ENCODE measurements at places on chromosomes 2 and 18.

- DNase-seq: peak; percentile 9
These were observed 44.0 kb downstream of the PTRHD1 start for GRCh38 chr2:24749069-24749691.

DNA sequence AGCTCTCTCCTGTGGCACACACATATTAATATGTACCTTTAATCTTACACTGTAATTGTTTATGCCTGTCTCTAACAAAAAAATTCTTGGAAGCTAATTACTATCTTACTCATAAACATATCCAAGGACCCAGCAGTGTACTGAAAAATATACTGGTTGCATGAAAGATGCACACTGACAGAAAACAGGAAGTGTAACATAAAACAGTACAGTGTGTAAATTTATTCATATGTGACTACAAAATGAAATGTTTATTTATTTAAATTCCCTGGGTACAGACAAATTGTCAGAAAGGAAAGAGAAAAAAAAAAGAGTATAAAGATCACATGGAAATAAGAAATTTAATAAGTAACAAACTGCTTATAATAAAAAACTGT, 28.5 kb downstream of the TMEM131 start:
- DNase-seq: no peak

DNA sequence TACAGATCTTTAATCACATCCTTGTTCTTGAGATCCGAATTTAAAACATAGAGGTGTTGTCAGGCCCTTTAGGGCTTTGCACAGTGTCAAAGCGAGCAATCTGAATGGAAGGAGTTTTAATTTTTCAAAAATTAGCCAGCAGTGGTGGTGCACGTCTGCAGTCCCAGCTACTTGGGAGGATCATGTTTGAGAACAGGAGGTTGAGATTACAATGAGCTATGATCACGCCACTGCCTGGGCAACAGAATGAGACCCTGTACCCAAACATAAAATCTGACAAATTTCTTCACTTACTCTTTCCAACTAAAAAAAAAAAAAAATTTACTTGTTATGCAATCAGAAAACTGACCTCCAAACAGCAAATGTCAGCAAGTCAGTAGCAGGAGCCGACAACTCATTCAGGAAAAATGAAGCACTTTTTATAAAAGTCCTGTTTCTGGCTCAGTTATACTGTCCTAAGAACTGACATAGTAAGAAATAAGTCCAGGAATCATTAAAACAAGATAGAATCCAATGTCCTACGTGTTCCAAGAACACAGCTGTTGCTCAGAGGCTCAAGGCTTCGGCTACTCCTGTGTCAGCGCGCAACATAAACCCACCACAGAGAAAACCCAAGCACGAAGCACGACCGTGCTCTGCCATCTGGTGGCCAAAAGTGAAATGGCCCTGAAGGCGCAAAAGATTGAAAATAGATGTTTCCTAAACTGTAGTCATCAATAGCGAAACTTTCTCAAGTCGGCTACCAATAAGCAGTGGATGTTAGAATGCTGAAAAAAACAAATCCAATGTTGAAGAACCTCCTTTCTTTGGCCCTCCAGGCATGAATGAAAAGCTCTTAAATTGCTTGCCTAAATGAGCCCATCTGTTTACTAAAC, 138.1 kb downstream of the INO80D start:
- DNase-seq: no peak

DNA sequence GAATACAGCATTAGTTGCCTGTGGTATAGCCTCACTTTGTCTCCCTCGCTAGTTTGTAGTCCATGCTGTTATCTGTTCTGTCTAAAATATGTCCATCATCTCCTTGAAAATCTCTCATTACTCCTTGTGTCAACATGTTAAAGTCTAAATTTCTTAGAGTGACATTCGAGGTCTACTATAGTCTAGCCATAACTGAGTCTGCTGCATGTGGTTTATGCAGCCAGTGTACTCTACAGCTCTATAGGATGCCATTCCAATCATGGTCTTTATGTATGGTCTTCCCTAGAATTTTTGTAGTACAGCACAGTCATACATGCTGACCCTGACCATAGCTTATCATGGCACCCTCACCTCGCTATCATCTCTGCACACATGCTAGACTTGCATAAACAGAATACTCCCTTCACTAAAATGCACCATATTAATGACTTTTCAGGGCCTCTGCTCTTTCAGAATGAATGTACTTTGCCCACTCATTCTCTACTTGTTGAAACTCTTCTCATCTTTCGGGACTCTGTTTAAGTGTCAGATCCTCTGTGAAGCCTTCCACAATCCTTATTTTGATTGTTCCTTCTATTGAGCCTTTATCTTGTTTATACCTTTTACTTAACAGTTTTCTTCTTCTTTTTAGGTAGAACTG, 12.8 kb downstream of the TANK start:
- DNase-seq: no peak

GRCh38 chr18:32333781-32334180, 136.9 kb downstream of the GAREM1 start:
- DNase-seq: no peak

DNA sequence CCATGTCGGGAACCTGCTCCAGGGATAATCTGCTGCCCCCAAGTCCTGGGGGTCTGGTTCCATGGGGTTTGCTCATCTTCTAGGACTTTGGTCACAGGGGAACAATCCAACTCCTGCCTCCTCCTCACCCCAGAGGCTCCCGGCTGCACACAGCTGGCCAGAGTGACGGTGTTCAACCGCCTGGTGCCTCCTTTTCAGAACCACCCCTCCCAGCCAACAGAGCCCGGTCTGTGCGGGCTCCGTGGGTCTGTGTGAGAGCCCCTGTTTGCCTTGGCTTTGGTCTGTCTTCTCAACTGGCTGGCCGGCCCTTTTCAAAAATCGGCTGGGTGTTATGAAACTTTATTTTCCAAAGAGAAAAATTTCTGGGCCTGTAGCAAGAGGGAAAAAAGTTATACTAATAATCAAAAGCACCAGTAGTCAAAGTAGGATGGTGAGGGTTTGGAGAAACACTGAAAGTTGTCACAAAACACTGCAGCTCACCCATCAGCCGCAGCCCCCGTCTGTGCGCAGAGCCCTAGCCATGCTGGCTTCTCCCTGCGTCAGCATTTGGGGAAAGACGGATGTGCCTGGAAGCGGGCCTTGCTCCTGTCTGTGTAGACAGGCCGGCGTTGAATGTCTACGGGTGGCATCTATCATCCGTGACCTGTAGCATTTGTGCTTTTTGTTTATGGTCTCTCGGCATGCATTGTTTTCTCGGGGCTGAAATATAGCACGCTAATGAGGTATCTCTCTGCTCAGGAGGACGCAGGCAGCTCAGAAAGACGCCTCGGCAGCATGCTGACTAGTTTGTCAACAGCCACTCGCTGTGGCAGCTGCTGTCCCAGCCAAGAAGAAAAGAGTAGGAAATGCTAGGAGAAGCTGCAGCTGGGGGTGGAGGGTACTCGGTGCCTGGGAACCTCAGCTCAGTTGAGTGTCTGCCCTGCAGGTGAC, 138.6 kb downstream of the GLI2 start:
- DNase-seq: no peak

- DNase-seq: no peak
These were observed 722.5 kb downstream of the SOCS6 start for GRCh38 chr18:71011389-71011788.

GRCh38 chr2:174328114-174328960, 6.4 kb upstream of the SP9 start:
- no peak for DNase-seq

- no peak for DNase-seq
These were observed 304.8 kb upstream of the FSIP2 start for GRCh38 chr2:185433824-185434223.

GRCh38 chr2:240320204-240320993, 115.1 kb upstream of the GPC1 start:
- DNase-seq: peak; percentile 12

GRCh38 chr2:26300234-26300925, 45.6 kb upstream of the SELENOI start:
- no peak for DNase-seq

DNA sequence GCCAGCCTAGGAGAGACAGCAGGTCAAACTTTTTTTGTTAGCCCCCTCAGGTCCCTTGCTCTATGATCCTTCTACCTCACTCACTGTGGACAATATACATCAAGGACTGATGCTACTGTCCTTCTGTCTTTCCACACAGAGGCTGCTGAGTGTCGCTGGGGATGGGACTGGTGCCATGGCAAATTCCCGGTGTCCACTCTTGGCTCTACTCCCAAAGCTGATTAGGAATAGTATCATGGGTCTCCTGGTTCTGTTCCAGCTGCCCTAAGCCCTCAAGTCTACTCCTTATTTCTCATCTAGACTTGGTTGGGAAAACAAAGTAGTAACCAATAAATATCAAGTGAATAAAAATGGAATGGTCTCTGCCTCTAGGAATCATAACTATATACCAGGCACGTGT, 441.3 kb downstream of the TGIF1 start:
- no peak for DNase-seq

- no peak for DNase-seq
These were observed 42.5 kb downstream of the HRH4 start for GRCh38 chr18:24502667-24503523.

GRCh38 chr2:105592288-105592687, 152.4 kb upstream of the NCK2 start:
- DNase-seq: no peak

GRCh38 chr2:120322329-120322728, 23.6 kb upstream of the INHBB start:
- DNase-seq: no peak

DNA sequence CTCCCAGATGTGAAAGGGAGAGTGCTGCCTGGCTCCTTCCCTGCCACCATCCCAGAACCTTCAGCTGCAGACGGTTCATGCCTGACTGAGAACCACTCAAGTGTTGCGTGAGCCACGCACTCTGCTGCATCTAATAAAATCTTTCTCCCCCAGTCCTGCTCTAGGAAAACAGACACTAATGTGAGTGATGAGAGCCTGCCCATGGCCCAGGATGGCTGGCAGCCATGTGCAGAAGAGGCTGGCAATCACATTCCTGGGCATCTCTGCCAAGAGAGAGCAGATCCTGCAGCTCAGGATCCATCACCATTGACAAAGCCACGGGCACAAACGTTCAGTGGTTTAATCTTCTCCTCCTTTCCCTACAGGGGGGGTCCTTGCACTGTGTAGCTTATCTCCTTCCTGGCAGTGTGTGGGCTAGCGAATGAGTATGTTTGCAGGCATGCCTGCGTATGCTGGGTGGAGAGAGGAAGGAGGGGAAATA, 477.5 kb downstream of the SLC4A3 start:
- DNase-seq: no peak

DNA sequence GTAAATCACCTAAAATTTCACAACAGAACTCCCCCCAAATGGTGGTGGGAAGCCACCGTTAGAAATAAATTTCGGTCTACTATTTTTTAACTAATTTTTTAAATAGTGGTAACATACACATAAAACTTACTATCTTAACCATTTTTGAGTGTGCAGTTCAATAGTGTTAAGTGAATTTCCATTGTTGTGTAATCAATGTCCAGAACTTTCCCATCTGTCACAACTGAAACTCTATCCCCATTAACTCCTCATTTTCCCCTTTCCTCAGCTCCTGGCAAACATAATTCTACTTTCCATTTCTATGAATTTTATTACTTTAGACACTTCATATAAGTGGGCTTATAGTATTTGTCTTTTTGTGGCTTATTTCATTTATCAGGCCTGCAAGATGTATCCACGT, 34.1 kb upstream of the HNMT start:
- DNase-seq: no peak

- peak; percentile 48 for DNase-seq
These were observed 17.5 kb upstream of the TMEM163 start for GRCh38 chr2:134736167-134736880.

GRCh38 chr18:28116461-28116860, 60.5 kb downstream of the CDH2 start:
- no peak for DNase-seq

DNA sequence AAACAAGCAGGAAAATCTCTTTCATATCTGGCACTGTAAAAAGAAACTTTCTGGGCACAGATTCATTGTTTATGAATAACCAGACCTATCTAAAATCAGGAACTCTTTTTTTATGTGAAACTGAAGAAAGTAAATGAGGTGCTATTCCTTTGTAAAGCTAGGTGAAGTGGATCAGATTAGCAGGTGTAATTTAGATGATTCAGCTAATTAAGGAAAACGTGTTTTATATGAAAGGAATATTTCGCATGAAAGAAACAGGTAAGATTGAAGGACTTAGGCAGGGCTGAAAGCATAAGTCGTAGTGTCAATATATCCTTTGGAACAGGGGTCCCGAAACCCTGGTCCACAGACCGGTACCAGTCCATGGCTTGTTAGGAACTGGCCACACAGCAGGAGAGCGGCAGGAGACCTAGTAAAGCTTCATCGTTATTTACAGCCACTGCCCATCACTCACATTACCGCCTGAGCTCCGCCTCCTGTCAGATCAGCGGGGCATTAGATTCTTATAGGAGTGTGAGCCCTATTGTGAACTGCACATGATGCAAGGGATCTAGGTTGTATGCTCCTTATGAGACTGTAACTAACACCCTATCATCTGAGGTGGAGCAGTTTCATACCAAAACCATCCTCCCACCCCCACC, 20.3 kb upstream of the XIRP2 start:
- DNase-seq: no peak

DNA sequence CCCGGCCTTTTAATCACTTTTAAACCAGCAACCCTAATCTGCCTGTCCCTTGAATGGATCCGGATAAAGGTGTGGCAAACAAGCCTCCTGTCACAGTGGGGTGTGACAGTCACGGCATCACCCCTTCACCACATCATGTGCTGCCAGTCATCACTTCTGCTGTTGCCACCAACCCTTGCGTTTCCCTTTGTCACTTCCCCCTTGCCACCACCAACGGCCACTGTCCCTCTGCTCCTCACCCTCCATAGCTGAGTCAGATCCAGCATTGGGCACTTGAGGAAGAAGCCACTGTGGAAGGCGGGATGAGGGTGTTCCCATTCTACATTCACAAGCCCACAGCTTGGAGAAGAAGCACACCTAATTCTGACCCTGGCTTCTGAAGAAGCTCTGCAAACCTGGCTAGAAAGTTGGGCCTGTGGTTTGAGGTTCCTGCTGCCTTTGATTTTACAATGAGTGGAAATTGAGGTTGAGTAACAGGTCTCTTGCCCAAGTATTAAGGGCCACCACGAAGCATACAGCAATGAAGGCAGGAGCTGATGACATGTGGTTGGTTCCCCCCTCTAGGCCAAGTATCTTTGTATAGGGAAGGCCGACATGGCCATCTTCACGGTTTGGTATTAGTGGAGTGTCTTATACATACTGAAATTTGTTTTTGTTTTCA, 22.9 kb upstream of the DARS1 start:
- DNase-seq: no peak

DNA sequence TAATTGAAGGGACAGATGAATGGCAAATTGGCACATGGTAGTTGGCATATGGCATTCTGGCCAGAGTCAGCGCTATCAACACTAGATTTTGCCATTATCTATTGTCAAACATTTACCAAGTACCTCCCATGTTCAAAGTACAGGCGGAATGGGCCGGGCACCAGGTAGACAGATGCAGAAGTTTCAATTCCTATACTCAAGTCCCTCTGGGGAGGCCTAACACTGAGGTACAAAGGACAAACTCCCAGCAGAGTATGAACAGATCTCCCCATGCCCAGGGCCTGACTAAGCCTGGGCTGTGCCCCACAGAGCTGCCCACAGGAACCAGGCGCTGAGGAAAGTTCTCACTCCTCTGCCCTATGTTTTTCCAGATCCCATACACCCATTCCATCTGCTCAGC, 257.5 kb upstream of the KLHL29 start:
- DNase-seq: no peak

- no peak for DNase-seq
These were observed 100.1 kb downstream of the SLC25A12 start for GRCh38 chr2:171793691-171794678.

GRCh38 chr2:143489145-143489544, 359.9 kb downstream of the ARHGAP15 start:
- DNase-seq: no peak

- DNase-seq: no peak
These were observed 352.6 kb upstream of the CWC22 start for GRCh38 chr2:180359522-180360282.

GRCh38 chr2:11314487-11314886, 29.9 kb downstream of the ROCK2 start:
- no peak for DNase-seq
